ENCODE measurements at places on chromosomes 11 and 22. TPM values are rescaled to one million over a fixed set of nuclear protein-coding genes. Genes with fewer than 3 reads are reported as not detected.

DEUP1 gene
- total RNA-seq = not detected

CHRM4 gene
- 0.18 TPM for total RNA-seq

CARD18 gene
- not detected for total RNA-seq

RELT gene
- 6.8 TPM for total RNA-seq

APOA5 gene
- total RNA-seq = not detected

C1QTNF4 gene
- total RNA-seq = 0.11 TPM

HSPB2 gene
- not detected for total RNA-seq

TRIM49 gene
- not detected for total RNA-seq

GLYAT gene
- total RNA-seq = not detected

TMPRSS13 gene
- not detected for total RNA-seq

TCN1 gene
- total RNA-seq = not detected

KRTAP5-1 gene
- not detected for total RNA-seq

STIM1 gene
- total RNA-seq = 23.4 TPM

SYT12 gene
- total RNA-seq = 0.04 TPM

OR4D5 gene
- not detected for total RNA-seq

MPEG1 gene
- not detected for total RNA-seq

SLC16A8 gene
- total RNA-seq = 0.20 TPM

OR4A16 gene
- not detected for total RNA-seq

MRPL17 gene
- total RNA-seq = 75.5 TPM

SLC29A2 gene
- total RNA-seq = 0.33 TPM

GRIK4 gene
- 0.07 TPM for total RNA-seq

TREH gene
- total RNA-seq = not detected

MOGAT2 gene
- total RNA-seq = not detected

AHNAK gene
- total RNA-seq = 591 TPM

OR51E1 gene
- total RNA-seq = not detected

ALDH3B2 gene
- total RNA-seq = not detected

ZFPL1 gene
- total RNA-seq = 34.6 TPM

RASGRP2 gene
- total RNA-seq = 0.53 TPM

TPH1 gene
- not detected for total RNA-seq

OR2AG1 gene
- under 0.01 TPM for total RNA-seq

SLC22A6 gene
- total RNA-seq = not detected

CARNS1 gene
- total RNA-seq = not detected

OR4C6 gene
- total RNA-seq = not detected

MS4A7 gene
- not detected for total RNA-seq
